ENCODE measurements at places on chromosomes 4 and X. TPM values are rescaled to one million over a fixed set of nuclear protein-coding genes. Genes with fewer than 3 reads are reported as not detected.

The TRAM1L1 gene
- 16.1 TPM for polyA plus RNA-seq

The ERCC6L gene
- polyA plus RNA-seq = 4.9 TPM

The HTRA3 gene
- 9.3 TPM for polyA plus RNA-seq

DNA sequence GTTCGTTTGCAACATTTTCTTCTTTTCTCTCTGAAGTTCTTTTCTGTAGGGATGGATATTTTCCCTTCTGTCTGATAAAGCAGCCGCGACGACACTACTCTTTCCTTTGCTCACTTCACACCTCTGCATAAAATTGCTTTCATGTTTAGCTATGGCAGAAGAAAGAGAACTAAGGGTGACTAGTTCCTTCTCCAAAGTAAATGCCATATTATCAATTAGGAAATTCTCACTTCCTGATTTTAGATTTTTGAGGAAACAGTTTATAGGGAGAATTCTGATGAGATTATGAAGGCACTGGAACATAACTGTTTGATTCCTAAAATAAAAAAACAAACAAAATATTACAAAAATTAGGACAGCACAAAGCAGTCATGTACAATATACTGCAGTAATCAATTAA is 29.2 kb downstream of the FANCB start:
- DNase-seq = no peak

GRCh38 chr4:117814277-117815246 is 219.7 kb upstream of the NDST3 start:
- no peak for DNase-seq

DNA sequence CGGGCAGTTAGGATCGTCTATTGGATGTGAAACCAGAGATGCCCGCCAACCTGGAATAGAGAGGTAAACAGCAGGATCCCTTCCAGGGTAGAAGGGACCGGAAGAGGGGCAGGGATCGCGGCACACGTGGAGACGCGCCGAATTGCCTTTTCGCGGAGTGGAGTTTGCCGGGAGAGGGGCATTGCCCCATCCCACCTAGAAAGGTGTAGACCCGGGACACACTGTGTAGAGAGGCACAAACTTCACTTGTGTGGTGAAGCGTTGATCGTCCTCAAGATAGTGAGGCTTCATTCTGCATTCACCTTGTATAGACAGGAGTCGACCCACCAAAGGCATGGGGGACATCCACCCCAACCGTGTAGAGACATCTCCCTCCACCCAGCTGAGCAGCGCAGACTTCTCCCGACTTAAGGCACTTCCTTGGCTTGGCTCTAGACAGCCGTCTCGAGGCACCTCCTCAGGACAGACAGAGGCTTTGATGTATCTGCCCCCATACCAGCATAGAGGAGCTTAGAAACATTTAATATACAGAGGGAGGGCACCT is 410 bp downstream of the GNL3L start:
- no peak for DNase-seq

DNA sequence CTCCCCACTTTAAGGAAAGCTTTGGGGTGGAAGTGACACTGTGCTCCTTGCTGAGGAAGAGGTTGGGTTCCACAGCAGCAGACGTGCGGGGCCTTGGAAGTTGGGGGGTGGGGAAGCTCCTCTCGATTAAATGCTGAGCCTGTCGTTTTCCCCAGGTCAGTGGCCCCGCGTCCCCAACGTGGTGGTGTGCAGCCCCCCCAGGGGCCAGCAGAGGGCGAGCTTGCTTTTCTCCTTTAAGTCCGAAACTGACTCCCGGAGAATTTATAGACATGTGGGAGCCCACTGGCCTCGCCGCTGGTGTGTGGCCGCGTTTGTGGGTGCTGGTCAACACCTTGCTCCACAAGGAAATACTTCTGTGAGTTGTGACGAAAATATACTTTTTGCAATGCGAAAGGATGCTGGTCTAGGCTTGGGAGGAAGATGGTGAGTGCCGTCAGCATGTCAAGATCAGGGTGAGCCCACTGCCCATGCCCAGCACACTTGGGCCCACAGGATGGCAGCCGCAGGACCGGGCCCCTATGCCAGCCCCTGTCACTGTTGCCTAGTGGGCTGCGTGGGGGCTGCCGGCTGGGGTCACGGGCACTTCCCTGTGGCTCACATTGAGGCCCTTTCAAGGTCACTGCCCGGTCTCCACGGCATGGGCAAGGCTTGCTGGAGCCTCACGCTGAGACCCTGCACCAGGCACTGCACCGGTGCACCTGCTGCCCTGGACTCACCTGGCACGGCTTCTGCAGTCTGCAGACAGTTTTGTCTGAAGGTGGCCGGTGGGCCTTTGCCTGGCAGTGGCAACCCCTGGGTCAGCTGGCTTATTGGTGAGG is 9.4 kb downstream of the UVSSA start:
- peak; percentile 30 for DNase-seq

GRCh38 chrX:129779747-129780146 is at the start of gene SASH3:
Gene SASH3, plus strand, starts transcription at chrX:129779949. Its CDS starts 149 bp downstream, at chrX:129780098.
- no peak for DNase-seq

- DNase-seq = no peak
Measured at GRCh38 chr4:159944477-159944876, 841.6 kb downstream of the RAPGEF2 start.

DNA sequence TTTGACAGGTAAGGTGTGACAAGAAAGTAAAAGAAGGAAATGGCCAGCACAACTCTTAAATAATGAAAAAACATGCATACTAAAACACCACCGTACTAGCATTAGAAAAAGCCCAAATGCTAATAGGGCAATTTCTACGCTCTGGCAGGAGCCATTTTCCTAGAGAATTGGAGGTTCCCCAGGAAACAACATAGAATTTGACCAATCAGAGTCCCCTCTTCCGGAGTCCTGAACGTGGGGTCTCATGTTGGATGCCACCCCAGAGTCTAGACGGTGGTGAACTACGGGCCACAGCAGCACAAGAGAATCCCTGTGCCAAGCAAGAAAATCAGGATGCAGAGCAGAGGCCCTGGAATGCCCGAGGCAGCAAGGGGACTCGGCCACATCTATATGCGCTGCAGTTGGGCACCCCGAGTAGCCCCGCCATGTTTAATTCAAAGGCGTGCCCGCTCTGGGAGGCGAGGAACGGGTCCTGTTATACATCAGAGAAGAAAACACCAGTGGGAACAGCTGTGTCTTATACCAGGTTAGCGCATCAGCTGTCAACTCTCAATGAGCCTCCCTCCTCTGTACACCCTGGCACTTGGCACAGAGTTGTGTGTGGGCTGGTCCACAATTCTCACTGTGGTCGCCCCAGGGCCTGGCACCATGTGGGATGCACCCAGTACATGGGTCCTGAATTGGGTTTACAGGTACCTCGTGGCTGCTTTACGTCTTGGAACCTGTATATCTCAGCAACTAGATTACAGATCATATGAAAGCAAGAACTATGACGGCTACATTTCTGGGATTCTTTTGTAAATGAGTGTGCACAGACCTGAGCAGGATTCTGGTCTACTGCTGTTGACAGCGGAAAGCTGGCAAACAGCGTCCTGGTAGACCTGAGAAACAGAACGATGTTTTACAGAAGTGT is 52.1 kb downstream of the SEL1L3 start:
- no peak for DNase-seq

DNA sequence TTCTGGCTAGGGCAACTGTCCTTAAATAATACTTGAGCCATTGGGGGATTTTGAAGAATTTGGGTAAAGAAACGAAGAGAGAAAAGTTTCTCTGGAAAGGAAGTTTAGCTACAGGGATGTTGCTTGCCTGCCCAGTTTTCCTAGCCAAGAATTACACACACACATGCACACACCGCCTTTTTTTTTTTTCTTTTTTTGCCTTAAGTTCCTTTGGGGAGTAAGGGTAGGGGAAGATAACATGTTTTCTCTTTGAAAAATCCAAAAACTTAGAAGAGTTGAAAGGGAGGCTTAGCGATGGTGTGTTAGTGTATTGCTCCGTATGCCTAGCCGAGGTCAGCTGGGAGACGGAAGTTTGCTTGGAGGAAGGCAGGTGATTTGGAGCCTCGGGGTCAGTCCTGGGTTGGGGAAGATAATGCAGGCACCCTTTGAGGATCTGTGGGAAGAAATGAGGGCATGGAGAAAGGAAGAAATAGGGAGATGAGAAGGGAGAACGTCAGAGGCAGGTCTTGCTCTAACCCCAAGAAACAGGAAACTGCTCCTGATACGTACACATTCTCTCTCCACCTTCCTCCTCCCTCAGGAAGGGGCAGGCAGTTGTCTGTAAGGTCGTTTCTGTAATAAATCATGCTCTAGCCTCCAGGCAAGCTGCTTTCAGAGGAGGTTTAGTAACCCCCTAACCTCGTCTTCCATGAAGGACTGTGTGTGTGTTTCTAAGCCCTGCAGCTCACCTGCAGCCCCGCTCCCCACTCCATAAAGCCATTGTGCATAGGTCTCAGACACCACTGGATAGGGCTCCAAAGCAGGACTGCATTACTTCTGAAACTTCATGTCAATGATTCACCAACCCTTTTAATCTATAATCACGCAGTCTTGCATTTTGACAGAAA is 10.5 kb downstream of the KLF3 start:
- no peak for DNase-seq
